ENCODE measurements at places on chromosomes 7 and 10.

GRCh38 chr10:11379771-11380170 is 231.7 kb downstream of the USP6NL start:
- no peak for DNase-seq

- peak; percentile 7 for DNase-seq
Measured at GRCh38 chr10:14859775-14860174, 18.9 kb upstream of the SUV39H2 start.

GRCh38 chr10:62399211-62399610 is 25.0 kb downstream of the ZNF365 start:
- peak; percentile 29 for DNase-seq

GRCh38 chr10:870564-871166 is 60.8 kb downstream of the LARP4B start:
- no peak for DNase-seq

GRCh38 chr10:86813101-86813500 is 56.7 kb downstream of the BMPR1A start:
- DNase-seq = peak; percentile 49

- no peak for DNase-seq
Measured at GRCh38 chr7:145082366-145083161, 246.7 kb upstream of the TPK1 start.

GRCh38 chr10:77638321-77639101 is 903 bp upstream of the KCNMA1 start:
- peak; percentile 61 for DNase-seq

- DNase-seq = no peak
Measured at GRCh38 chr10:77768039-77768438, 130.4 kb upstream of the KCNMA1 start.

DNA sequence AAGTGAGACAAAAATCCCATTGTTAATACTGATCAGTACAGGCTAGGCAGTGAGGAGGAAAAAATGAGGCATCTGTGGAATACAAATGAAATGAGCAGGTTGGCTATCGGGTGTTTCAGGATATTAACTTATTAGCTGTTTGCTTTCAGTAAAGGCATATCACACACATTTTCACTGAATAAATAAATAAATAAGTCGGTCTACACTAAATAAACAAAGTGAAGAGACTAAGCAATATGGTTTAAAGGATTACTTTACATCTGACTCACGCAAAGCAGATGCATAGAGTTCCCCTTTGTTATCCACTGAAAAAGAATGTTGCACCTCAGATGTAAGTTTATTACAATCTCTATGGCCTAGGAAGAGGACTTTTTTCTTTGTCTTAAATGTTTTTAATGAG is 6.3 kb upstream of the SEMA3A start:
- no peak for DNase-seq

DNA sequence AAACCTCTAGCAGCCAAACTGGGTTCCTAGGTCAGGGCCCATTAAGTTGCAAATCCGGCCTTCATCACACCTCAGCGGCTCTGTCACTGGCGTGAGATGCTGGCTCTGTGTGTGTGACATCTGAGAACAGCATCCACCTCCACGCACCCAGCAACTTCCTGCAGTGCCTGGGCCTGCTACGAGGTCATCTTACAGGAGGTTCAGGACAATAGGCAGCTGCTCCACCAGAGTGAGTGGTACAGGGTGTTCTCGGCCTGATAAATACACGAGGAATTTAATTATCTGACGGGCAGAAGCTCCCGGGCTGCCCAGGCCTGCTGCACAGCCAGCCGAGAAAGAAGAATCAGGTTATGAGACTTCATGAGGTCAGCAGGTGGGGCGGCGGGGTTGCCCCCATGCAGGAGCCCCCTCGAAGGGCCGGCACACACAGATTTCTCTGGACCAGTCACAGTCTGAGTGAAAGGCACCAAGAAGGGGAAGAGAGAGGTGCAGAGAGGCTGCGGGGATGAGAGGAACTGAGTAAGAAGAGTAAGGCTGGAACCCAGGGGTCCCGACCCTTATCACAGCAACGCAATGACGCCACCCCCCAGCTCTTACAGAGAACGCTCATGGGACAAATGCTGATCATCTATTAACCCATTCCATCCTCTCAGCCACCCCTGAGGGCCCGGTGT is 49.3 kb downstream of the CALML3 start:
- no peak for DNase-seq

GRCh38 chr7:105044449-105045070 is 30.6 kb downstream of the KMT2E start:
- DNase-seq = no peak

GRCh38 chr7:55144333-55145317 is 125.8 kb downstream of the EGFR start:
- DNase-seq = no peak

DNA sequence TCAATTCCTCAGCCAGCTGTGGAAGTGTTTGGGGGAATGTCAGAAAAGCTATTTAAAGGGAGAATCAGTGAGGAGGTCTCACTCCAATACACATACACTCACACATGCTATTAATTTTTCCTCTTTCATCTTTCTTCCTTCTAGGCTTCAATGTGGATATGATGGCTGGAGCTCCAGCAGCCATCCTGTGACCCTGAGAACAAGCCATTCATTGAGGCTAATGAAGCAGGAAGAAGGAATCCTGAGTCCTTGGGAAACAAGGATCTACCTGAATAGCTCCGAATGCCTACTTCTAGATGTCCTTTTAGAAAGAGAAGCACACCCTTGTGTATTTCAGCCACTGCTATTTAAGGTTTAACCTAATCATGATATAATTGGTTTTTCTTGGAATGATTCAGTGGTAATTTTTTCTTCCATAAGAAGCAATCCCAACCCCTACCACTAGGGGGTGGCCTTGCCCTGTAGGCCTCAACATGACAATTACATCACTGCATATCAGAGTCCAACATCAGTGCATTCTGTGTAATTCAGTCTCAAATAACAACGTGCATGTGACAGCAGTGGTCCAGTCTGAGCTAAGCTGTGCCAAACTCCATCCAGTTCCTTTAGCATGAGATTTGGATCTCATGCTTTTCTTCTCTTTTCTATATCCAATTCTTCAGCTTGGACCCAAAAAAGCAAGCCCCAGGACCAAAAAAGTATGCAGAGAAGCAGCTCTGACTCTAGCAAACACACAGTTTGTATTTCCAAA is 85.3 kb upstream of the ANKRD1 start:
- DNase-seq = peak; percentile 75

- DNase-seq = no peak
Measured at GRCh38 chr7:18179093-18179492, 151.4 kb upstream of the PRPS1L1 start.

DNA sequence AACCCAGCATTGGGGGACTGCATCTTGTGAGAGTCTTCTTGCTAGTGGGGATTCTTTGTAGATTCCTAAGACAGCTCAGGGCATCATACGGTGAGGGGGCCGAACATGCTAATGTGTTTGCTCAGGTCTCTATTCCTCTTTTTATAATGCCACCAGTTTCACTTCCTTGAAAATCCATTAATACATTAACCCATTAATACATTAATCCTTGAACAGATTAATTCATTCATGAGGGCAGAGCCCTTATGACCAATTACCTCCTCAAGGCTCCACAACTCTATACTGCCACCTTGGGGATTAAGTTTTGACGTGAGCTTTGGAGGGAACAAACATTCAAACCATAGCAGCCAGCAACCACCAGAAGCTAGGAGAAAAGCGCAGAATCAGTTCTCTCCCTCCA is 67.2 kb upstream of the POT1 start:
- DNase-seq = peak; percentile 1

DNA sequence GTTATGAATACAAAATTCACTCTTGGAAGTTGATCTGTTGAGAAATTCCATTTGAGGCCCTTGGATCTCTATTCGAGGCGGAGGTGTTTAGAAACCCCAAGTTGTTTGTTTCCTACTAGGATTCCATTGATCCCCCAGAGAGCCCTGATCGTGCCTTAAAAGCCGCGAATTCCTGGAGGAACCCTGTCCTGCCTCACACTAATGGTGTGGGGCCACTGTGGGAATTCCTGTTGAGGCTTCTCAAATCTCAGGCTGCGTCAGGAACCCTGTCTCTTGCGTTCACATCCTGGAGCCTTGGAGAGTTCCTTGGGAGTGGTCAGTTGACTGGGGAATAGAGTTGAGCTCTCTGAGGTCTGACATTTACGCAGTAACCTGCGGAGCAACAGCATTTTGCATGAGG is 1.2 kb downstream of the CFAP69 start:
- peak; percentile 91 for DNase-seq

- peak; percentile 39 for DNase-seq
Measured at GRCh38 chr7:42734568-42734967, 177.3 kb downstream of the C7orf25 start.

DNA sequence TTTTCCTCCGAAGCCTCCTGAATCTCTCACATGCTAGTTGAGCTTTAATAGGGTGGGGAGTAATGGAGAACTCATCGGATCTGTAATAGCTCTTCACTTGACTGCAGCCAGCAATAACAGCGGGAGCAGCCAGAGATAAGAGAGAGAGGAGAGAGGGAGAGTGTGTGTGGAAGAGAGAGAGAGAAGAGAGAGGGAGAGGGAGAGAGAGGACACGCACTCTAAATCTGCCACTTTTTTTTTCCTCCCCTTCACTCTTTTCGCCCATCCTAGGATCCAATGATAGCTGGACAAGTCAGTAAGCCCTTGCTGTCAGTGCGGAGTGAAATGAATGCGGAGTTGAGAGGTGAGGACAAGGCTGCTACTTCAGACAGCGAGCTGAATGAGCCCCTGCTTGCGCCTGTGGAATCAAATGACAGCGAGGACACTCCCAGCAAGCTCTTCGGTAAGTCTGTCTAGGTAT is 107.9 kb downstream of the POU6F2 start:
- DNase-seq = no peak

DNA sequence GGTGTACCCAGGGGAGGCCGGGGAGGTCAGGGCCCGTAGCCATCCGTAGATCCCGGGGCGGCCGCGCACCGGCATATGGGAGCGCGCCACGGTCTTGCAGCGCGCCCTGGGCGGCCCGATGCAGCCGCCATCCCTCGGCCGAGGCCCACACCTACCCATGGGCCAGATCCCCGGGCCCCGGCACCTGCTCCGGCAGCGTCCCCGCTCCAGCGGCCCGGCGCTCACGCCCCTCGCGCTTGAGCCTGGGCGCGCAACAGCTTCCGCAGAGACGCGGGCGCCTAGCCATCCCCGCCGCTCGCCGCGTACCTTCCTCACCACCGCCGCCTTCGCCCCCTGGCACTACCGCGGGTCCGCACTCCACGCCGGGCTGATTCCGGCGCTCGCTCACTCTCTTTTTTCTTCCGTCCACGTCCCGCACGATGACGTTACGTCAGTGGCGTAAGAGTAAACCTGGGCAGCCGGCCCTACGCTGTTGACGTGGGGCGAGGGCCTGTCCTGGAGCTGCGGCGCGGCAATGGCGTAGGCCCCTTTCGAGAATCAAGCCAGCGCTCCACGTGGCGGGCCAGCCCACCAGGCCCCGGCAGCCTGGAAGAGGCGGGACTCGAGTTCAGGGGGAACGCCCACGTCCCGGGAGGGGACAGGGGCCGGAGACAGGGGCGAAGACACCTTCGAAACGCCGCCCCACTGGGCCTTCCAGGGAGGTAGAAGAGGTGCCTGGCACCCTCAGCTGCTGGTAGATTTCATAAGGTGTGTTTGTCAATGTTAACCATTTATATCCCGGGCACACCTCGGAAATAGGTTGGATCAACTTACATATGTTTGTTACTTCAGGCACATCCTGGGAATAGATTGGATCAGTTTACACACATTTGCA is at the start of gene ALDH18A1:
TSS of gene ALDH18A1 (minus strand) at position 421 of the 874 bp plus-strand sequence. CDS start 3,334 bp downstream, outside the sequence.
- DNase-seq = peak; percentile 88

- DNase-seq = no peak
Measured at GRCh38 chr10:74923556-74923955, 97.2 kb downstream of the KAT6B start.

DNA sequence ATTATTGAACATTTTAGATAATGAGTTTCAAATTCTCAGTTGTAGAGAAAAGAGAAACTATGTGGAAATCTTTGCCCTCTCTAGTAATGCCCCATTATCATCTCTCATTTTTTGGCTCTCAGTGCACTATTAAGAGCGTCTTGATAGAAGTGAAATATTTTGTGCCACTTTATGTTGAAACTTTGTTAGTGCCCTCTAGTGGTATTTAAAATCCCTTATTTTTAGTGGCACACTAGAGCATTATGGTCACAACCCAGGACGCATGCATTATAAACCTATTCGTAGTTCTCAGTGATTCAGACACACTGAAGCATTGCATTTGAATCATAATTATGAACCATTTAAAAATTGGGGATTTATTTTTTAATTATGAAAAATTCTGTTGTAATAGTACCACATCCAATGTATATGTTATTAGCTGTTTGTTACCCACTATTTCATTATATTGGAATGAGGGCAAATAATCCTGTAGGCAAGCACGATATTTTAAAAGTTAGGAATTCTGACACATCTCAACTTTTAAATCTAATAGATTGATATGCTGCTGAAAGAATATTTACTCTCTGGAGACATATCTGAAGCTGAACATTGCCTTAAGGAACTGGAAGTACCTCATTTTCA is 21.9 kb downstream of the PDCD4 start:
- DNase-seq = peak; percentile 54

GRCh38 chr7:75981203-75981452 is 13.3 kb downstream of the TMEM120A start:
- no peak for DNase-seq

DNA sequence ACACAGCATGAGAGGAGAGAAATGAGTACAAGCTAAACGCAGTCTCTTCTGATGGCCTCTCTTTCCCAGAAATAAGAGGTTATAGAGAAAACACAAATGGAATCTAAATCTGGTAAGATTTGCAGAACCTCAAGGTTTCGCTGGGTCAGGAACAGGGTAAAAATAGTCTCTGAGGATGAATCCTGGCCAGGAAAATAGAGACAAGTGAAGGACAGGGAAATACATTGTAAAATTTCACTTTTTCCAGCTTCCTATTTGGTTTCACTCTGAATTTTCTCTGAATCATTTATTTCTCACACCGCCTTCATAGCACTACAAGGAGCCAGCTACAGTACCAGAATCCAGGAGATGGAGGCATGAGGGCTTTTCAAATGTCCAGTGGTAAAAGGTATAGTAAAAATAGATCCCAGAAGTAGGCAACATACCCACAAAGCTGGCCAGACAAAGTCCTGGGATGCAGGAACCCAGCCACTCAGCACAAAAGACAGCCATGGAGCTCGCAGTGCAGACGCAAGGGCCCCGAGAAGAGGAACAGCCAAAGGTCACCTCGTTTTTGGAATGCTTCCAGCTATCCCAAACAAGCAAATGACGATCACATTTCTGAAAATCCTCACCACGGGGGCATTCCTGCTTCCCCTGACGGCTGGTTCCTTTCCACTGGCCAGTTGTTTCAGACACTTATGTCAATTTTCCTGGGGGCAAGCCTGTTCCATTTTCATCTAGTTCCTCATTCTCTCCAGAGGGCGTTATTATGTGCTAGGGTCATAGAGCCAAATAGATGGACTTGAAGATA is 21.5 kb upstream of the IKZF1 start:
- DNase-seq = no peak

Data from AG10803 (cell line).